Thoracic aorta endothelial cell (primary cell): ENCODE measurements at places on chromosomes 1 and 21. TPM values are rescaled to one million over a fixed set of nuclear protein-coding genes. Genes with fewer than 3 reads are reported as not detected.

Gene TTC22
- total RNA-seq: not detected in 2 replicates

Gene KLHDC9
- total RNA-seq: 0.79 and 0.80 TPM in 2 replicates

Gene SETD4
- 18.4 and 22.5 TPM in 2 replicates for total RNA-seq

Gene KANK4
- total RNA-seq: not detected in 2 replicates

Gene KRTAP21-3
- not detected in 2 replicates for total RNA-seq

Gene RGS13
- not detected in 2 replicates for total RNA-seq

Gene KAZN
- 1.5 and 2.4 TPM in 2 replicates for total RNA-seq

Gene DCST2
- 0.29 TPM in 1 of 2 replicates, not detected in the other for total RNA-seq

Gene PIGR
- not detected in 2 replicates for total RNA-seq

Gene NAV1
- 66.8 and 74.4 TPM in 2 replicates for total RNA-seq

Gene FCMR
- total RNA-seq: 0.14 TPM in 1 of 2 replicates, not detected in the other

Gene GBP5
- total RNA-seq: 0.29 TPM in 1 of 2 replicates, not detected in the other

Gene HLCS
- total RNA-seq: 19.7 and 25.4 TPM in 2 replicates

Gene HTR6
- 0.07 TPM in 1 of 2 replicates, not detected in the other for total RNA-seq

Gene AMPD1
- total RNA-seq: not detected in 2 replicates

Gene GPR37L1
- not detected in 2 replicates for total RNA-seq

Gene ZNF670
- 6.4 and 7.0 TPM in 2 replicates for total RNA-seq

Gene CELF3
- not detected in 2 replicates for total RNA-seq

Gene TBX19
- 0.80 and 1.0 TPM in 2 replicates for total RNA-seq

Gene GBP6
- total RNA-seq: not detected in 2 replicates

Gene TNN
- total RNA-seq: not detected in 2 replicates

Gene PTP4A2
- total RNA-seq: 493 and 522 TPM in 2 replicates
